GM06990 (cell line): ENCODE measurements at places on chromosomes 2 and 18.

DNA sequence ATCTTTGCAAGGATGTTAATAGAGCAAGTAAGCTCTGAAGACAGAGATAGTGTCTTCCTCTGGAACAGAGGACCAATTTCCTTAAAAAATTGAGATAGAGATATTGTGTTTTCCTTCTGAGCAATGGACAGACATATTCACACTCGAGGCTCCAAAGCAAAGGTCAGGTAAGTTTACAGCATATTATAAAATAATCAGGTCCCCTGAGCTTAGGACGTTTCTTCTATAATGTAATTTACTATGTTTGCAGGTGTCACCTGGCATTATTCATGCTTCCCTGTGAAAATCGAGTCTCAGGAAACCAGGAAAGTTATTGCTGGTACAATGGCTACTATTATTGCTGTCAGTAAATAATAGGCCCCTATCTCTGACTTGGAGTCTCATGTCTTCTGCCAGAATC is 1135.8 kb upstream of the ACVR2A start:
- DNase-seq, result no peak

- no peak for DNase-seq
These were observed 115.4 kb upstream of the STK17B start for GRCh38 chr2:196286821-196287220.

GRCh38 chr2:126902859-126903258 is 4.2 kb downstream of the TEX51 start:
- no peak for DNase-seq

- DNase-seq, result no peak
These were observed 61.8 kb upstream of the ARL4C start for GRCh38 chr2:234558642-234559041.

DNA sequence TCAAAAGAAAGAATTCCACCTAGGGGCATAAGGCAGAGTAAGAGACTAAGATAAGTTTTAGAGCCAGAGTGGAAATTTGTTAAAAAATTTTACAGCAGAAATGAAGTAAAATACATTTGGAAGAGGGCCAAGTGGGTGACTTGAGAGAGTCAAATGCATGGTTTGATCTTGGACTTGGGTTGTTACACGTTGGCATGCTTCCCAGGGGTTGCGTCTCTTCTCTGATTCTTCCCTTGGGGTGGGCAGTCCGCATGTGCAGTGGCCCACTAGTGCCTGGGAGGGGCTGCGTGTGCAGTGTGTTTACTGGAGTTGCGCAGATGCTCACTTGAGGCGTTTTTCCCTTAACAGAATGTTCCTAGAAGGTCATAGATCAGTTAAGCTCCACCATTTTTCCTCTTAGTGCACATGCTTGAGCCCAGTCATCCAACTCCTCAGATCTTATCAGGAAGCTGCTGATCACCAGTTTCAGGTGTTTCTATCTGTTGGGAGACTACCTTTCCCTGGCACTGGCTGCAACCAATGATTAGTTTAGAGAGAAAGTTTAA is 13.1 kb downstream of the SEH1L start:
- DNase-seq, result no peak

DNA sequence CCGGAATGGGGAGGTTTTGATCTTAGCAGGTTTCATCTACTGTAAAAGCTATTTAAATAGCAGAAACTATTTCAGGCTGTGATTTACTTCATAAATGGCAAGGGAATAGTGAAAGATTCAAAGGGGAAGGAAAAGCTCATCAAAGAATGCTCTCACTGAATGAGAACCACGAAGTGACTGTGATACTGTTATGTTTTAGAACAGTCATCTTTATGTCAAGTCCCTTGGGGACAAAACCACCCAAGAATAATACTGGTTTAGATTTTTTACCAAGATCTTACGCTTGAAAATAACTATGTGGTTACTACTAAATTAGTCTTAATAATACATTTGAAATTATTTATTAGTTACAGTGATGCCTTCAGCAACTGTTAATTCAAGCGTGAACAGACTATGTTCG is 28.1 kb downstream of the FARSB start:
- no peak for DNase-seq

- DNase-seq, result no peak
These were observed 27.3 kb downstream of the GPC1 start for GRCh38 chr2:240462707-240463273.

DNA sequence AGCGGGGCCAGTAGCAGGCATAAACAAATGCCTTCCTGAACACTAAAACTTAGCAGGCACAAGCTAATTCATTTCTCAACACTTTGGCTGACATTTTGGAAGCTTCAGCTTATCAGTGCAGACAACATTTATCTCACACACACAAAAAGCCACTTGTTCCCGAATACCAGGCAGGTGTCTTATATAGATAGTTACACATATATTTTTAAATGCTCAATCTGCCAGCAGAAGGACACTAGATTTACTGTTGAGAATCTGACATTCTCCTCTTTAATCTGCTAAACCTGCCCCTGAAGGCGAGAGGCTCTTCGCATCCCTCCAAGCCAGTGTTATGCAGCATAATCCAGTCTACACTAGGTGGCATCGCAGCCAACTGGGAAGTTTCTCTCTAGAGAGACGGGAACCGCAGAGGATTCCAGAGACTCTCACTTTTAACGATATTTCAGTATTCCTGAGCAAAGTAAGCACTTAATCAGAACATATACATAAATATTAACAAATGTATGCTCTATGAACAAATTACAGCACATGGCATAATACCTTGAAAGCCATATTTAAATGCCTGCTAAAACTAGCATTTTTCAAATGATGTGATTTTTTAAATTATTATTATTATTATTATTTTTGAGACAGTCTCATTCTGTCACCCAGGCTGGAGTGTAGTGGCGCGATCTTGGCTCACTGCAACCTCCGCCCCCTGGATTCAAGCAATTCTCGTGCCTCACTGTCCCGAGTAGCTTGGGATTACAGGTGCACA is 90.2 kb upstream of the SCG2 start:
- no peak for DNase-seq

- no peak for DNase-seq
These were observed 99.6 kb downstream of the ZAP70 start for GRCh38 chr2:97812931-97813330.

GRCh38 chr18:25174324-25174723 is 177.6 kb downstream of the ZNF521 start:
- no peak for DNase-seq

GRCh38 chr18:26458526-26459232 is 89.7 kb downstream of the KCTD1 start:
- DNase-seq, result no peak

- DNase-seq, result no peak
These were observed 65.7 kb downstream of the MCFD2 start for GRCh38 chr2:46849721-46850556.

DNA sequence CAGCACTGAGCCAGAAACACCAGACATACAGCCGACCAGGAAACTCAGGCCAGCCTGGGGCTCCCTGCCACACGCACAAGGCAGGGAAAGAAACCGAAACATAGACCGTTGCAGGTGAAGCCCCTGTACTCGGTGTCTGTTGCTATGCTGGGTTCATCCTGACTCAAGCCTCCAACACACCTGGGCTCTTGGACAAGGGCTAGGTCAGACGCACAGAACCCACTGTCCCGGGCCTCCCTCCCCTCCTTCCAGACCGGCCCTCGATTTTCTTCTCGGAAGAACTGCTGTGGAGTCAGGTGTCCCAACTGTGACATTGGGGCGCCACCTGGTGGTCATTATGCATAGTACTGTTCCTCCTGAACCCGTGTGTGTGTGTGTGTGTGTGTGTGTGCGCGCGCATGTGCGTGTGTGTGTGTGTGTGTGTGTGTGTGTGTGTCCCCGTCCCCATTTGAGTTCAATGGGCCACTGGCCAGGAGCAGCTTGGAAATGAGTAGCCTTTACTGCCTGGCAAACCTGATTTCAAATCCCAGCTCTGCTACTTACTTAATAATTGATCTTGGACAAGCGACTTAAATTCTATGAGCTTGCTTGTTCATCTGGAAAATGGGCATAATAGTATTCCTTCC is 55.4 kb upstream of the GLI2 start:
- DNase-seq, result peak; percentile 31

GRCh38 chr2:197927994-197928393 is 123.6 kb downstream of the PLCL1 start:
- DNase-seq, result no peak

GRCh38 chr2:231688719-231689118 is 19.6 kb upstream of the PTMA start:
- DNase-seq, result no peak

DNA sequence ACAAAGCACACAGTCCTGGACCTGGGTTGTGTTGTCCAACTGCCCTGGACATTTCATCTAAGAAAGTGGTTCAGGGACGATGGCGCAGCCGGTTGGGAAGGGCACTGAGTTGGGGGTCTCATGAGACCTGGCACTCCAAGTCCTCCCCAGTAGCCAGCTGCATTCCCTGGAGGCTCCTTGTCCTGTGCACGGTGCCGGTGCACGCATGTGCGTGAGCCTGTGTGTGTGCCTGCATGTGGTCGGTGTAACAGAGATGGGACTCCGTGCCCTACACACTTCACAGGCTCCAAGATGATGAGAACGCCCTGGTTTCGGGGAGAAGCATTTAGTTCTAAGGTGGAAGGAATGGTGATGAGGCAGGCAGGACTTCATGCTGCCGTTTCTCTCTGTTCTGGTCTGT is 124.9 kb upstream of the PXDN start:
- no peak for DNase-seq

GRCh38 chr2:176566496-176566895 is 297.3 kb downstream of the MTX2 start:
- DNase-seq, result no peak

DNA sequence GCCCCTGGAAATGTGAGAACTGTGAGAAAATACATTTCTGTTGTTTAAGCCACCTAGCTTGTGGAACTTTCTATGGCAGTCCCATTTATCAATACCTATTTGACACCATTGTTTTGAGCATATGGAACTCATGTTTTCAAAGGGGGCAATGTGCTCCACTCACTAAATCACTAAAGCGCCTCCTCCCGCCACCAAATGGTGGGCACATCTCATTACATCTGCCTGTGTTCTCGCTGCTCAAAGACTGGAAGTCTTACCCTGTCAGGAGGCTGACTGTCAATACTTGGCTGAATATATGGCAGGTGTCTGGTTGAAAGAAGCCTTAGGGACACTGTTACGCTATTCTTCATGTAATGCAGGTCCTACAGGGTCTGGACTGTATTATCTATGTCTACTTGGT is 767.7 kb downstream of the TSN start:
- DNase-seq, result no peak

- DNase-seq, result no peak
These were observed 22.0 kb upstream of the RALBP1 start for GRCh38 chr18:9453283-9453682.

DNA sequence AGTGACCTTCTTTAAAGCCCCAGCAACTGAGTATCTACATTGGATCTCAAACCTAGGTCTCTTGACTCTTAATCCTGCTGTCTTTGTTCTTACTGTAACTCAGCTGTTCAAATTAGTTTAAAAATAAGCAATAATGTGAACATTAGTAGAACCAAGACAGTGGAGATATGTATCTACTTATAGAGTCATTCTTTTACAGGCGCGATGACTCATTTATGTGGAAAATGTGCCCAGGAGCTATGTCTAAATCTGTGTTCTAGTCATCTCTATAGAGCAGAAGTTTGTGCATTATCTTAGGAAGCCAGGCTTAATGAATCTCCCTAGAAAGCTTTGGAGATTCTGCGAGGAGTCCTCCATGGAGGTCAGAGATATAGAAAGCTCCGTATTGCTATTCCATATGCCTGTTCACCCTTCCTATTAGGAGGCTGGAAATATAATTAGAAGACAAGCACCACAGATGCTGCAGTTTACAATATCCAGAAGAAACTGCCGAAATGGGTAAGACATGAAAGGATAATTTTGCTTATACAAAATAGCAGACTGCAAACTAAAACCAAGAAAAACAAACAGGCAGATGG is 211.6 kb downstream of the TRIB2 start:
- DNase-seq, result no peak

GRCh38 chr2:5507367-5507766 is 184.8 kb upstream of the SOX11 start:
- DNase-seq, result no peak

GRCh38 chr2:108535357-108535631 is 1.0 kb downstream of the LIMS1 start:
- DNase-seq, result no peak

DNA sequence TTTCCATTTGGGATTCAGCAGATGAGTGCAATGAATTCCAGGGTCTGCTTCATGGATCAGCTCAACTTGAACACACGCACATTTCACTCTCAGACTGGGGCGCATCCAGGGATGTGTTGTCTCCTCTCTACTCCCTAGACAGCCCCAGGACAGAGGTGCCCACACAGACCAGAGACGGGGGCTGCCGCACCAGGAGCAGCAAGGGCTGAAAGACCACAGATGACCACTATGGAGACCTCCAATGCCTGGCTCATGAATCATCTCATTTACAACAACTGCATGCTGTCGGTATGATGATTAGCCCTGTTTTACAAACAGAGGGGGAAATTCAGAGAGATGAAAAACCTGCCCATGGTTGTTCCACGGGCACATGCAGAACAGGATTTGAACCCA is 63.1 kb downstream of the CYP26B1 start:
- no peak for DNase-seq

DNA sequence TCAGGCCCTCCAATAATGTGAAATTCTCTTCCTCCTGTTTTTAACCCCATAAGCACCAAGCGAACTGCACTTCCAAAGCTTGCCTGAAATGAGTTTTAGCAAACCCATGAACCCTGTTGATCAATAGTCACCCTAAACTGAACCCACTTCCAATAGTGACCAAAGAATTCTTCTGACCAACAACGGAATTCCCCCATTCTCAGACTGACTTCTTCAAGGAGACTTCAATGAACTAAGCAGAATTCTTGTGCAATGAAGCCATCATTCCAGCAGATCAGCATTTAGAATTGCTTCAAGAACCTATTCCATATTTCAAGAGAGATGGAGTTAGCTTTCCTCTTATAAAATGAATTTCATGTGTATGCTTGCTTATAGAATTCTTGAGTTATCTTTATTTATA is 176.9 kb upstream of the FN1 start:
- no peak for DNase-seq

DNA sequence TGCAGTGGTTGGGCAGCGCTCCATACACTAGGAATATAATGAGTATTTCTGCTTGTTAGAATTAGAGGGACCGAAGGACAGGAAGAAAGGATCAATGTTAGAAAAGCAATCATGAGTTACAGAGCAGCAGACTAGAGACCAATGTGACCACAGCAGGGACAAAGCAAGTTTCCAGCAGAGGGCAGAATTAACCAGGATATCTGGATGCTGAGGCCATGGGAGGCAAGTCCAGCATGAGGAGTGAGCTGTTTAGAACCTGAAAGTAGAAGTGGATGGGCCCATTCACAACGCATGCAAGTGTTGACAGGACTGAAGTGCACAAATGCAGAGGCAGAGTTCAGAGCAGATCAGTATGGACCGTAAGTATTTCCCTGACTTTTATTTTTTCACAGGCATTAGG is 910.4 kb upstream of the GYPC start:
- DNase-seq, result no peak

- peak; percentile 45 for DNase-seq
These were observed 51.5 kb upstream of the PHLPP1 start for GRCh38 chr18:62663731-62664336.

DNA sequence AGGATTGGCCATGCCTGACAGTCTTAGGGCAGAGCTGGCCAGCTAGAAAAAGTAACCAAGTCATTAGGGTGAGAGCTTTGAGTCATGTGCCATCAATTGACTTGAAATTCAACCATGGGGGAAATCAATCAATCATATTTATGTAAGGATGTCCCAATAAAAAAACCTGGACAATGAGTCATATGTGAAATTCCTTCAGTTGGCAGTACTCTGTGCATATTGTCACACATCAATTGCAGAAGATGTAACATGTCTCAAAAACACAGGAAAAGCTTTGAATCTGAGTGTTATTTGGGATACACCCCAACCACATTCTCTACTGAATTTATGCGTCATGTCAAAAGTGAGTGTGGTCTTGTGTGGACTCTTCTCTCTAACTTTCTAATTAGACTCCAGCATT is 1004.1 kb upstream of the NRXN1 start:
- DNase-seq, result no peak
